Thoracic aorta (tissue), 2 donors: ENCODE measurements at places on chromosomes 6 and 20.
A peak's percentile ranks its signal among the peaks of the same experiment; 100 is the strongest.

- peaks cover 8% of the 10 kb centered on the region for H3K4me1 ChIP-seq
- DNase-seq: no peak
- peak overlapping the region; percentile 69 for H3K27ac ChIP-seq
- H3K36me3 ChIP-seq: peaks cover 10% of the 10 kb centered on the region
- no peaks in the 10 kb centered on the region for H3K27me3 ChIP-seq
Observed at GRCh38 chr6:37309046-37309445, 44.7 kb upstream of the RNF8 start.

GRCh38 chr6:162722226-162722625, 5.3 kb downstream of the PRKN start:
- no peak overlapping the region for H3K4me3 ChIP-seq
- no peaks in the 10 kb centered on the region for H3K36me3 ChIP-seq
- H3K27me3 ChIP-seq: no peaks in the 10 kb centered on the region

DNA sequence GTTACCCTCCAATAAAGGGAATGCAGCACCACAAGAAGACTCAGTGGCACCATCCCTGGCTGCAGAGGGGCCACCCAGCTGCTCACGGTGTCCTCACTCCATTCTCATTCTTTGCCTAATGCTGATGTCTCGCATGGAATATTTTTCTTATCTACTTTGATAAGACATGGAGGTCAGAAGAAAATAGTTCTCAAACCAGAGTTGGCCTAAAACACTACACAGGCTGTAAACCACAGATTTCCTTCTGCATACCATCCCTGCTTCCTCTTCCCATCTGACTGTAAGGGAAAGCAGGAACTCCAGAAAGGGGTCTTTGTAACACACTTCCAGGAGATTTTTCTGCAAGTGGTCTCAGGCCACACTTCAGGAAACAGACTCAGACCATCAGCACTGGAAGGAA, 43.1 kb upstream of the CD93 start:
- peaks cover 6% of the 10 kb centered on the region for H3K4me1 ChIP-seq
- H3K4me3 ChIP-seq: no peak overlapping the region
- no peak overlapping the region for H3K27ac ChIP-seq
- H3K27me3 ChIP-seq: no peaks in the 10 kb centered on the region

- DNase-seq: no peak
- H3K27ac ChIP-seq: no peak overlapping the region
- H3K36me3 ChIP-seq: peaks cover 10% of the 10 kb centered on the region
- H3K4me1 ChIP-seq: no peaks in the 10 kb centered on the region
- H3K27me3 ChIP-seq: no peaks in the 10 kb centered on the region
- H3K4me3 ChIP-seq: no peak overlapping the region
Observed at GRCh38 chr6:4067673-4068072, 11.3 kb downstream of the FAM217A start.

GRCh38 chr6:12270551-12271230, 19.5 kb upstream of the EDN1 start:
- no peak overlapping the region for H3K4me3 ChIP-seq
- no peak overlapping the region for H3K27ac ChIP-seq
- no peaks in the 10 kb centered on the region for H3K27me3 ChIP-seq
- no peaks in the 10 kb centered on the region for H3K4me1 ChIP-seq
- no peak for DNase-seq
- no peaks in the 10 kb centered on the region for H3K36me3 ChIP-seq

DNA sequence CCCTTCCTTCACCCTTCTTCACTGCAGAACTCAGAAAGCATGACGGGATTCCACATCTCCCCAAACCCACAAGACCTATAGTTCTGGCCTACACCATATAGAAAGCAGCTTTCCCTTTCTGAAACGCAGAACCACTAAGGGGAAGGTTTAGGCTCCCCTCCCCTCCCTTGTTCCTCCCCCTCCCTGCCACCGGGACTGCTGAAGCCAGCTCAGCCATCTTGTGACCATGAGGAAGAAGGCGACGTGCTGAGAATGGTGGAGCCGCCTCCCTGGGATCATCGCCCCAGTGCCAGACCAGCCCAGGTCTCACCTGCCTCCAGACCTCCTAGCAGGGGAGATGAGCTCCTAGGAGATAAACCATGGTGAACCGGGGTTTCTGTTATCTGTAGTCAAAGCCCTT, 19.6 kb downstream of the SERPINB6 start:
- H3K27ac ChIP-seq: peak overlapping the region; percentile 58
- H3K4me3 ChIP-seq: no peak overlapping the region
- DNase-seq: no peak
- peaks cover 5% of the 10 kb centered on the region for H3K4me1 ChIP-seq
- H3K27me3 ChIP-seq: no peaks in the 10 kb centered on the region

DNA sequence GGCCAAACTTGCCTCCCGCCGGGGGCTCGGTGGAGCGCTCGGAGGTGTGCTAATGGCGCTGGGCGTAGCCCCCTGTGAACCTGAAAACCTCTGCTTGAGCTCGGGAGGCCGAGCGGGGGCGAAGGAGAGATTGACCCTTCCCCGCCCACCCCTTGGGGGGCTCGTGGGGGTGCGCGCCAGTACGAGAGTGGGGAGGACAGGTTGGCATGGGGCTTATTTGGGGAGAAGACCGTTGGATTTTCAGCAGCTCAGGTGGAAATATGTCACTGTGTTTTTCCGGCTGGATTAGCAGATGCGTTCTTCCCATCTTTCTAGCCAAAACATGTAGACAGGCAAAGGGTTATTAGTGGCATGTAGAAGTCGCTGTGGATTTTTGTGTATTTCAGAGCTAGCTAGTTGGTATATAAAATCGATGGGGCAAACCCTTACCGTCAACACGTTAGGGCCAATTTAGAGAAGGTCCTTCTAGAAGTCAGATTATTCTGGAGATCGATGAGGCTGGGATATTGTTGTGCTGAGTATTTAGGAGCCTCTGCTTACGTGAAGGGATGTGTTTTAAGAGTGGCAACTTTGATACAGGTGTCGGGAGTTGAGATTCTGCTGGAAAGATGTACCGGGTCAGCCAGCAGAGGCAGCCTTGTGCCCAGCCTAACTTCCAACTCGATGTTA, 525 bp downstream of the NCOA7 start:
- no peaks in the 10 kb centered on the region for H3K36me3 ChIP-seq
- no peak for DNase-seq
- no peaks in the 10 kb centered on the region for H3K27me3 ChIP-seq
- peak overlapping the region; percentile 97 for H3K4me3 ChIP-seq
- peak overlapping the region; percentile 99 for H3K27ac ChIP-seq
- peaks cover 42% of the 10 kb centered on the region for H3K4me1 ChIP-seq

- H3K27ac ChIP-seq: no peak overlapping the region
- no peaks in the 10 kb centered on the region for H3K27me3 ChIP-seq
- H3K36me3 ChIP-seq: no peaks in the 10 kb centered on the region
- no peak for DNase-seq
Observed at GRCh38 chr20:55200317-55200716, 724.9 kb downstream of the DOK5 start.
